ENCODE measurements at places on chromosomes 3 and 15.
A peak's percentile ranks its signal among the peaks of the same experiment; 100 is the strongest.

GRCh38 chr15:61063875-61064320, 165.2 kb downstream of the RORA start:
- DNase-seq: no peak

GRCh38 chr3:12807066-12807465, 10.6 kb downstream of the CAND2 start:
- no peak for DNase-seq

GRCh38 chr3:170346481-170347392, 10.8 kb upstream of the SKIL start:
- peak; percentile 53 for DNase-seq

DNA sequence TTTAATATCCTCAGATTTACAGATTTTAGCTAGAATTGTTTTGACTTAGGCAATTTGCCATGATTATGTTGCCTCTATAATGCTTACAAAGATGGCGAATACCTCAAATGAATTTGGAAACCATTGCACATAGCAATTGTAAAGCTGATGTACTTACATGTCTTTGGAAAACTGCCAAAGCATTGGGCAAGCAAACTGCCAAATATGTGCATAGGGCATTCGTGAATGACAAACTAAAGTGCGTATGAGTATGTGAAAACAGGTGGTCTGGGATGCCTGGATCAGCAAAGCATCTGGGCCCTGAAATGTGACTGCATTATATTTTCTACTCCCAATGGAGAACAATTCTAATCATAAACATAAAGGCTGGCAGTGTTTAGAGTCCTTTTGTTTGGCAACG, 445.3 kb upstream of the ROBO1 start:
- no peak for DNase-seq

DNA sequence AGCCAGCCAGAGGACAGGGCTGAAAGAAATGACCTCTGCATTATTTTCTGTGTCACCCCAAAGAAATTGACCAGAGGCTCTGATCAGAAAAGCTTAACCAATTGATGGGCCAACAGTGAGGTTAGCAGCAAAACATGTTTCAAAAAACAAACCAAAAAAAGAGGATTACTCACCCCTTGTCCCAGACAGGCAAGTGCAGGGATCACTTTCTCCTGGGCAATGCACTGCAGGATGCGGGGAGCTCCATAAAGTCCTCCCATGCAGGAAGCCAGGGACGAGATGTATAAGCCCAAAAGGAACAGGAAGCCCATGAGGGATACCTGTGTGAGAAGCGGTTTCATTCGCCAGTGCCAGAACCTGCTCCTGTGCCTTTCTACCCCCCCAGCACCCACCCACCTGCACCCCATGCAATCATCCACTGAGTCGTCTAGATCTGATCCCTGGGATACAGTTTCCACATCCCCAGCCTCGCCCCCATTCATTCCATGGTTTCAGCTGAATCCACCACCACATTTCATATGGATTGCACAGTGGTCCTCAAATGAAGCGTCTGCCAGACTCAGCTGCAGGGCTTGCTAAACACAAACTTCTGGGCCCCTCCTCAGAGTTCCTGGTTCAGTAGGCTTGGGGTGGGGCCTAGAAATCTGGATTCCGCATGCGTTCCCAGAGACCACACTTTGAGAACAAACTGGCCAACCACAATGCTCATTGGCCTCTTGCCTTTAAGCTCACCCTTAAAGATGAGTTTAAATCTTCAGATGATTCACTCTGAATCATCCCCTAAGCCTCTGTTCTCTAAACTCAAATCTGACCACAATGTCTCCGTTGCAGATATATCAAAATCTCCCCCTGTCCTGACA, 54.4 kb upstream of the HEG1 start:
- peak; percentile 79 for DNase-seq

- peak; percentile 11 for DNase-seq
These were observed 32.5 kb downstream of the GBE1 start for GRCh38 chr3:81728766-81729544.

- peak; percentile 60 for DNase-seq
These were observed 32.4 kb downstream of the VGLL3 start for GRCh38 chr3:86958534-86958933.

- DNase-seq: no peak
These were observed 8.8 kb upstream of the ATP11B start for GRCh38 chr3:182784542-182784941.

GRCh38 chr15:57098896-57099295, 180.5 kb downstream of the TCF12 start:
- DNase-seq: no peak

- DNase-seq: no peak
These were observed 316.8 kb upstream of the CTDSPL start for GRCh38 chr3:37544869-37545352.

GRCh38 chr3:61789861-61790260, 228.5 kb downstream of the PTPRG start:
- no peak for DNase-seq

DNA sequence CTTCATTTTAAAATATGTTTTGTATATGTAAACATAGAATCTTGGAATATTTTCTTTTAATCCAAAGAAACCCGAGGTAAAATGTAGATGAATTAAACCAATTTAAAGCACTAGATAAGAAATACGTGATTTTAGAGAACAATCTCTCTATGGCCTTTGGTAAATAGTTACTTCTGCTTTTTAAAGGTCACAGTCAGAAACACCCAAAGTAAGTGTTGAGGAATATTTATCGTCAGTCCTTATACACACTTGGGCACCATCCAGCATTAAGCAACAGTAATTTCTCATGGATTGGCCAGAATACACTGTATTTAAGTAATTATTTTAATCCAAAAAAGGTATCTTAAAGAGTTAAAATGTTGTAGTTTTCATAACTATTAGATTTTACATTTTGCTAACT, 713.2 kb downstream of the NLGN1 start:
- DNase-seq: no peak

GRCh38 chr15:87827131-87827530, 429.4 kb downstream of the NTRK3 start:
- no peak for DNase-seq

DNA sequence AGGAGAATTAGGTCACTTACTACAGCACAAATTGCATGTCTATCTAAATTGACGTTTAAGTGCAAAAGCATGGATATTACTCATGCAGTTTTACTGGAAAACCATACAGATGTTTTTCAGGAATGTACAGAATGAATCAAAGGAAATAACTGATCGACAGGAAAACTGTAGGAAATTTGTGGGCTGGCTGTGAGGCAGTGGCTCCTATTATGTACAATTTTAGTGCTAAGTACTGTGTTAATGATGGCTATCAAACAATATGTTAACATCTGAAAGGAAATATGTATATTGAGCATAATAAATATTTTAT, 6.9 kb downstream of the NUDT16 start:
- no peak for DNase-seq

GRCh38 chr3:139187154-139187553, 142.5 kb upstream of the PRR23C start:
- no peak for DNase-seq

DNA sequence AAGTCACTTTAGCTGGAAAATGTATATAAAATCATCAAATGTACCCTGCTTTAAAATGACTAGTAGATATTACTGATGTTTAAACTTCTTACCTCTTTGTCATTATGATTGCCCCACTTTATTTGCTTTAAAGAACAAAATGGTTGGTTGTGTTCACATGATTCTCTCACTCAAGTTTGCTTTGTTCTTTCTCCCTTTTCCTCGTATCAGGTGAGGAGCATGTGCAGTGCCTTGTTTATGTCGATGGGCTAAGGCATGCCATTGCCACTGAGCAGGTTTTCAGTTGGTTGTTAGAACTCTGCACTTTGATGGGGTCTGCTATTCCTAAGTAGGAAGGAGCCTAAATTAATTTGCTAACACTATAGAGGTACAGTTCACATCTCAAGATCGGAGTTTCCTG, 5.3 kb downstream of the MAP2K5 start:
- DNase-seq: no peak

DNA sequence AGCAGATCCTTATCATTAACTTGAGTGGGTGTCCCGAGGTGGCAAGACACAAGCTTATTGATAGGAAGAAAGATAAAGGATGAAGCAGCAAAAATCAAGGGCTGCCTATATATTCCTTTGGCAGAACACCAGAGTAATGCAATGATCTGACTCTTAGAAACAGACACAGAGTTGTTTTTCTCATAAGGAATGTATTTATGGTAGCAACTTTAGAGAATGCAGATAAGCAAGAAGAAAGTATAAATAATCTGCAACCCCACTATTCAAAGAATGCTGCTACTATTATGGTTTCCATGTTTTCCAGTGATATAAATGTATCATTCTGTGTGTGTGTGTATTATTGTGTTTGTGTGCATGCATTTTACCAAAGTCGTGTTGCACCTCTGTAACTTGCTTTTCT, 208.3 kb downstream of the THSD4 start:
- DNase-seq: no peak

GRCh38 chr15:98281130-98281529, 320.6 kb downstream of the ARRDC4 start:
- no peak for DNase-seq

DNA sequence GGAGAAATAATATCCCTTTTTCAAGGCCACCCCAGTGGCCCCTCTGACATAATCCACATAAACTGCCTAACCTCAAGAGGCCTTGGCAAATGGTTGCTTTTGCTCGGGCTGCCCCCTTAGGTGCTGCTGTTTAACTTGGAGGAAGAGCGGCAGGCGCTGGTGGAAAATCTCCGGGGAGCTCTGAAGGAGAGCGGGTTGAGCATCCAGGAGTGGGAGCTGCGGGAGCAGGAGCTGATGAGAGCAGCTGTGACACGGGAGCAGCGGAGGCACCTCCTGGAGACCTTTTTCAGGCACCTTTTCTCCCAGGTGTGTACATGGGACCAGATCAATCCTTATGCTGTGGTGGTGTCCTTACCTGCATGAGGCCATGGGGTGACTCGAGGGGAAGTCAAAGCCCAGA, 15.0 kb downstream of the DUOX1 start:
- DNase-seq: no peak

GRCh38 chr15:49309889-49310288, 113.2 kb upstream of the FGF7 start:
- DNase-seq: no peak

- DNase-seq: no peak
These were observed 126.6 kb downstream of the ZNF609 start for GRCh38 chr15:64586984-64587383.

GRCh38 chr15:60710656-60711055, 231.7 kb upstream of the ICE2 start:
- DNase-seq: no peak

GRCh38 chr3:181264486-181264885, 274.9 kb upstream of the DNAJC19 start:
- no peak for DNase-seq

Data from amniotic stem cell (primary cell).